ENCODE measurements at places on chromosomes 1 and 21.

- DNase-seq: no peak
Observed at GRCh38 chr1:206812471-206812870, 40.2 kb upstream of the IL10 start.

GRCh38 chr21:38470755-38471154 lies 27.5 kb downstream of the ERG start:
- DNase-seq: no peak

- no peak for DNase-seq
Observed at GRCh38 chr1:7382971-7383370, 388.1 kb upstream of the VAMP3 start.

- DNase-seq: no peak
Observed at GRCh38 chr1:31727195-31727594, 23.4 kb upstream of the COL16A1 start.

Measured in HuH-7.5 (cell line).